ENCODE measurements at places on chromosomes 1 and 21.

DNA sequence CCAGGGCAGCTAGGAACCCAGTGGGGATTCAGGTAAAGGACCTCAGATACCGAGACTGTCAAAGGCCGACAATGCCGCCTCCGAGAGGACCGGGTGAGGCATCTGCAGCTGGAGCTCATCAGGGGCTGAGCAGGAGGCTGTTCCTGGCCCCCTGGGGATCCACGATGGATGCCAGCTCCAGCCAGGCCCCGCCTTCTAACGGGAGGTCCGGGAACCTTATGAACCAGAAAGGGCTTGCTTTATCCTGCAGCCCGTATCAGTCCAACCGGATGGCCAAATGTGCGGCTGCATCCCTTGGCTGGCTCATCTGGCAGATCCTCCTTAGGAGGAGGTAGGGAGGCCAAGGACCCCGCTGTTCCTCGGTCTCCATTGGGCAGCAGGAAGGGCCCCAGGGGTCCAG, 32.0 kb downstream of the SLC45A1 start:
- DNase-seq, result no peak

GRCh38 chr1:205317311-205317917, 4.1 kb downstream of the NUAK2 start:
- DNase-seq, result no peak

- no peak for DNase-seq
Observed at GRCh38 chr1:147171399-147172167, 687 bp downstream of the PRKAB2 start.

- DNase-seq, result no peak
Observed at GRCh38 chr1:229920683-229921082, 146.4 kb upstream of the GALNT2 start.

GRCh38 chr1:24465638-24466037, 37.0 kb upstream of the RCAN3 start:
- DNase-seq, result no peak

- no peak for DNase-seq
Observed at GRCh38 chr1:178500091-178500770, 3.5 kb upstream of the CLEC20A start.

- DNase-seq, result no peak
Observed at GRCh38 chr1:199747984-199748383, 279.5 kb upstream of the NR5A2 start.

GRCh38 chr1:208665936-208666335, 421.8 kb upstream of the PLXNA2 start:
- no peak for DNase-seq

DNA sequence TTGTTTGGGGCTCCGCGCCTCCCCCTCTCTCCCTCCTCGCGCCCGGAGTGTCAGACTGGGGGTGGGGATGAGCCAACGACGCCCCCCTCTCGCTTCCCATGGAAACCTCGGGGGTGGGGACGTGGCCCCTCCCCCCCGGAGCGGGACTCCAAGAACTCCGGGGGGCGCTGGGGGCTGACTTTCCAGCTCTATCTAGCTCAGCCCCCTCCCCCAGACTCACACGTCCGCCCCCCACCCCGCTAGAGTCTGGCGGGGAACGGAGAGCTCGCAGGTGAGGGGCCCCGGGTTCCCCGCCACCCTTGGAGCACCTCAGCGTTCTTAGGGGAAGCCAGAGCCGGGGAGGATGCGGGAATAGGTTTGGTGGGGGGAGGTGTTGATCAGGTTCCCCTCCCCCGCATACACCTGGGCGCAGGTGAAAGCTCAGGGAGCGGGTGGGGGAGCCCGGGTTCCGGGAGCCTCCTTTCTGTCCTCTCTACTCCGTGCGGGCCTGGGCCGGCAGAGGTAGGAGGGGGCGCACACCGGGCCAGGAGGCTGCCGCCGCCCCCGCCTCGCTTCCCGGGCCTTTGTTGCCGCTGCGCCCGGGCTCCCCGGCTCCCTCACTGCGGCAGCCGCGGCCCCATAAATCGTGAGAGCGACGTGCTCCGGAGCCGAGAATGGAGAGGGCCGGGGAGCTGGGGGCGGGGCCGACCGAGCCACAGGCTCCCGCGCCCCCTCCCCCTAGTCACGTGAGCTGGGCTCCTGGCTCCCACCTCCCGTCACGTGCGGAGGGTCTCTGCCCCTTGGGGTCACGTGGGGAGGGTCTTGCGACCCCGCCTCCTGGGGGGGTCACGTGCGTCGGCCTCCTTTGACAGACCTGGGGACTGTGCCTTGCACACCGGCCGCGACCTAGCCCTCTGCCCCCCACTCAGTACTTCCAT, 1.9 kb downstream of the EFNA3 start:
- DNase-seq, result peak; percentile 52

- no peak for DNase-seq
Observed at GRCh38 chr1:244920911-244921761, 56.8 kb upstream of the HNRNPU start.

DNA sequence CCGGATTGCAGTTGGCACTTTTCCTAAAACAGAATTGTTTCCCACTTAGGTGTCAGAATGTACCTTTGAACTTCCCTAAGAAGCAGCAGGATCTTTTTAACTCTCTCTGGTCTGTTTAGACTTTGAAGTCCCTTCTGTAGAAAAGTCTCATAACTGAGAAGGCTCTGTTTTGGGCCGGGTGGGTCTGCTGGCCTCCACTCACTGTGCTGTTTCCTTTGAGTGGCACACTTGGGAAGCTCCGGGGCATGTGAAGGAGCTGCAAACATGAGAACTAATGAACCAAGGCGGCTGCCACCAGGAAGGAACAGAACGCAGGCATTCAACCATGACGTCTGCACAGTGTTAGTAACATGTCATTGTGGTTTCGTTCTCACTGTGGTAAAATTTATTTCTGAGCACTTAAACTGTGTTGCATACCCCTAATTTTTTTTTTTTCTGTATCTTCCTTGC, 19.5 kb upstream of the NCMAP start:
- DNase-seq, result peak; percentile 84

GRCh38 chr1:12518931-12519692, 98.9 kb downstream of the DHRS3 start:
- DNase-seq, result peak; percentile 88

GRCh38 chr1:226946285-226946684, 6.2 kb downstream of the COQ8A start:
- no peak for DNase-seq

GRCh38 chr21:25636727-25637126, 2.3 kb upstream of the JAM2 start:
- no peak for DNase-seq

- DNase-seq, result no peak
Observed at GRCh38 chr1:4724695-4725250, 70.4 kb downstream of the AJAP1 start.

- DNase-seq, result no peak
Observed at GRCh38 chr1:203512517-203512847, 18.5 kb downstream of the OPTC start.

GRCh38 chr1:229098903-229099578, 171.9 kb upstream of the RAB4A start:
- DNase-seq, result no peak

DNA sequence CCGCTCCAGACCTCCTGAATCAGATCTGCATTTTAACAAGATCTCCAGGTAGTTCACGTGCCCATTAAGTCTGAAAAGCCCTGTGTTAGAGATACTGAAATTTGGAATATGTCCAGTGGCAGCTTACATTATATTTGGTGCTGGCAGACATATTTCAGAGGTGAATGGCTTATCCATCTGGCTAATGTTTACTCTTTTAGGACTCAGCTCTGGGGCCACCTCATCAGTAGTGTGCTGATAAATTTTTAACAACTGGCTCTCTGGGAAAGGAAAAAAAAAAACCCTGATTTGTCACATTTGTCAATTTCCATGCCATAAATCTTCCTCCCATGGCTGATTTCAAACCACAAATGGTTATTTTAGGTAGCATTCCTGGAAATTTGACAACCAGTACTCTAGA, 25.3 kb upstream of the SYT6 start:
- no peak for DNase-seq

DNA sequence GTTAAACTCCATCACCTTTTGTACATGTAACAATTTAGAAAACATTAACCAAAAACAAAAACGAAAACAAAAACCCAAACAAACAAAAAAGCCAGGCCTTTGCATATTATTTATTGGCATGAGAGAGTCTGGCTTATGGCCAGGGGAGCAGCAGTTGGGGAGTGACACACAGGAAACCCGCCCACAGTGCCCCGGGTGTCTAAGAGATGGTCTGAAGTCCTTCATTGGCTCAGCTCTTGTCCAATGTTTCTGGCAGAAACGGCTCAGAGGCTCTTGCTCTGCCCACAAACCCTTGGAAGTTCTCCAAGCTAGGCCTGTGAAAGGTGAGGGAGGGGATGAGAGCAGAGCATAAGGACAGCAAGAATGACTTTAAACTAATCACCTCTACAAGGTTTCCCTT, 131.5 kb downstream of the CNIH3 start:
- peak; percentile 82 for DNase-seq

DNA sequence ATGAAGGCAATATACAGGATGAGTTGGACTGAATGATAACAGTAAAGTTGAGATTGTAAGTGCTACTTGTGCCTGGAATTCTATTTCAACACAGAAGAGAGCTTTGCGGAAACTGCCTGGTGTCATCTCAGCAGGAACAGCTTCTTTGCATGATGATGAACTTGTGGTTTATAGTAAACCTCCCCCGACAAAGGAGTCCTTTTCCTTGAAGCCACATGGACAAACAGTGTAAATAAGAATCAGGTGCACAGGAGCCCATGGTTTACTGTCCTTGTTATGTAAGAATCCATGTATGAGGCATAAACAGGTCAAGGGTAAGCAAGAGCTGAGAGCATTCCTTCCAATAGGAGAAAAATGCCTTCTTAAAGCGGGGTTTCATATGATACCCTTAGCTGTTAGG, 66.2 kb downstream of the PCNX2 start:
- no peak for DNase-seq

- peak; percentile 27 for DNase-seq
Observed at GRCh38 chr1:15803380-15803779, 4.1 kb downstream of the UQCRHL start.

- DNase-seq, result peak; percentile 37
Observed at GRCh38 chr1:26994020-26994786, 711 bp downstream of the TRNP1 start.

DNA sequence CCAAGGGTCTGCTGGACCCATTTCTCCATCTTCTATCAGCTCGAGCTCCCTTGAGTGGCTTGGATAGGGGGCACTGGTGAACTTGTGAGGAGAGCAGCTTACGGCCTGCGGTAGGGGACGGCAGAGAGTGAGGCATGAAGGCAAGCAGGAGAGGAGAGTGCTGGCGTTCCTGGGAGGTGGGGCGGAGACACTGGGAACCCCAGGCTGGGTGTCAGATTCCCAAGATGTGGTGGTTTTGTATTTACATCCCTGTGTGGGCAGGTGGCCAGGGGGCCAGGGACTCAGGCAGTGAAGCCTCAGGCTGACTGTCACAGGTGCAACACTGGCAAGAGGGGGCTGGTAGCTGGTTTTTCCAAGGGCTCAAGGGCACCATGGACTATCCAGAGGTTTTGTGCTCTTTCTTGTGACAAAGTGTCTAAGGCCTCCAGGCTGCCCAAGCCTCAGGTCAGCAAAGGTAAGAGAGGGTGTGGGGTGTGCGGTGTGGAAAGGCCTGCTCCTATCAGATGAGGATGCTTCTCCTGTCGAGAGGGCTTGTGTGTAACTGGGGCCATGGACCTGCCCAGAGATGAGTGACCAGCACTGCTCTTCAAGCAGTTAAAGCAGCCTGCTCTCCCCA, 45.1 kb upstream of the ROR1 start:
- no peak for DNase-seq

GRCh38 chr21:28402616-28402989, 590.1 kb downstream of the LTN1 start:
- DNase-seq, result no peak

DNA sequence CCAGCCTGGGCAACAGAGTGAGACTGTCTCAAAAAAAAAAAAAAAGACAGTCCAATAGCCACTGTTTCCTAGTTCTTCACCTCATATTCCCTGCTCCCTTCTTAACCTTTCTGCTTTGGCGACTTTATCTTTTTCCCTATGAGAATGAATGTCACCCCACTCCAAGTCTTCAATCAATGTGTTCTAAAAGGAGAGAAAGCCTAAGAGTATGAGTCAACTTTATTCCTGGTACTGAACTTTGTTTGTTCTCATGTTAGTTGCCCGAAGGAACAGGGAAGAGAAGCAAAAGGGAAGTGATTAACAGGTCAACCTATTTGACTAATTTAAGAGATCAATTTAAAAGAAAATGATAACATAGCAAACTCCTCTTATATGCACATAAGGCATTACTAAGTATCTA, 39.9 kb upstream of the SLC16A1 start:
- no peak for DNase-seq

GRCh38 chr1:160547422-160547821, 24.4 kb upstream of the SLAMF6 start:
- no peak for DNase-seq

GRCh38 chr1:23657659-23658275, 33.8 kb upstream of the RPL11 start:
- peak; percentile 74 for DNase-seq

DNA sequence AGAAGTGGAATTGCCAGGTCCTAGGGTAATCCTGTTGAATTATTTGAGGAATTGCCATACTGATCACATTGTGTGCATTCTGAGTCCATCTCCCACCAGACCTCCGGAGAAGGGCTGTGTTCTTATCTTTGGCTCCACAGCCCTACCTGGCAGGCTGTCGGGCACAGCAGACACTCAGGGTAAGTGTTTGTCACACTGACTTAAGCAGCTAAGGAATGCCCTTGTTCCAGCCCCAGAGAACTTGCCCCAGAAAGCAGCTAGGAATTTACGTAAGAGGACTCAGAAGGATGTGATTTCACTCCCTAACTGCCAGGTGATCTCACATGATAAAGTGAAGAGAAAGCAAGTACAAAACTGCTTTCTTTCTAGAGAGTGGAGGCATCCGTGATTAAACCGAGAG, 21.0 kb downstream of the VASH2 start:
- no peak for DNase-seq

DNA sequence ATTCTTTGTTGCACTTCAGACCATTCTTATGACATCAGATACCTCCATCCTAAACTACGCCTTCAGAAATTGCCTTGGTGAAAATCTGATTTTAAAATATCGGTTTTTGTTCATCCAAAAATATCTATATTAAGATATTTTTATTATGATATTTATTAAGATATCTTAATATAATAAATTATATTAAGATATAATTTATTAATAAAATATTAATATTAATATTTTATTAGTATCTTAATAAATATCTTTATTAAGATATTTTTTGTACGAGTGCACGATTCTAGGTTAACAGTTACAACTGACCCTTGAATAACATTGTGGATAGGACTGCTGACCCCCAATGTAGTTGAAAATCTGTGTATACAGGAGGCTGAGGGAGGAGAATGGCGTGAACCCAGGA, 20.9 kb downstream of the PADI4 start:
- DNase-seq, result no peak

DNA sequence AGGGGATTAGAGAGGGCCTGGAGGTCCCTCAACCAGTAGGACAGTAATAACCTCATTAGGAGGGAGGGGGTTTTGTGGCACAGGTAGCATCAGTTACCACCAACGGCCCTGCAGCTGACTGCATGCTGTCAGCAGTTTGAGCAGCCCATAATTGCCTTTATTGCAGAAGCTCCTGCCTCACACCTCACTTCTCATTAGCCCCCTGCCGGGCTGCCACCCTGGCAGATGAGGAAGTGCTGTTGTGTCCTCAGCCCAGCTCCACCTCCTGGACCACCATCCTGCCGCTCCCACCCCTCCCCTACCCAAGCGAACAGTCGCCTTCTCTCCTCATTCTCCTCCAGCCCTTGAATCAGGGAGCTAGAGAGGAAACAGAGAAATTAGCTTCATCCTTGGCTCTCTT, 237.4 kb downstream of the LMX1A start:
- DNase-seq, result no peak
